ENCODE measurements at places on chromosomes 3 and 15. TPM values are rescaled to one million over a fixed set of nuclear protein-coding genes. Genes with fewer than 3 reads are reported as not detected.

The GOLGA8S gene
- 0.60 TPM for total RNA-seq

DNA sequence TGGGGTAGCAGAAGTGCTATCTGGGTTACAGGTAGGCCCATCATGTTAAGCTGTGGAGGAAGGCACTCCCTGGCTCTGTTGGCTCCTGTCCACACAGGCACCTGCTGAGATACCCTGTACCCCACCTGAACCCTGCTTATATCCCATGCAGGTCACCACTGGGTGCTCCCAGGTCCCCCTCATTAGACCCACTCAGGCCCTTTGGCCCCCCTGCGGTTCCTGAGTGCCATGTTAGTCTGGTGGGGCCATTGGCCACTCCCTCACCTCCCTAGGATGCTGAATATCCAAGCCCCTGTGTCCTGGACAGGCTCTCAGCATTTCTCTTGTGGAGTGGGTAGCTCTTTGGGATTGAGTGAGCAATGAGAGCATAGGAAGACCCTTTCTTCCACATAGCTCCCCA is 128.2 kb downstream of the EPHB1 start:
- no peak overlapping the region for H3K27ac ChIP-seq
- no peak overlapping the region for H3K4me3 ChIP-seq
- no peaks in the 10 kb centered on the region for H3K36me3 ChIP-seq

- no peaks in the 10 kb centered on the region for H3K4me1 ChIP-seq
- no peak overlapping the region for H3K27ac ChIP-seq
- no peak for DNase-seq
- H3K4me3 ChIP-seq = no peak overlapping the region
Measured at GRCh38 chr3:156264771-156265170, 144.4 kb downstream of the KCNAB1 start.

DNA sequence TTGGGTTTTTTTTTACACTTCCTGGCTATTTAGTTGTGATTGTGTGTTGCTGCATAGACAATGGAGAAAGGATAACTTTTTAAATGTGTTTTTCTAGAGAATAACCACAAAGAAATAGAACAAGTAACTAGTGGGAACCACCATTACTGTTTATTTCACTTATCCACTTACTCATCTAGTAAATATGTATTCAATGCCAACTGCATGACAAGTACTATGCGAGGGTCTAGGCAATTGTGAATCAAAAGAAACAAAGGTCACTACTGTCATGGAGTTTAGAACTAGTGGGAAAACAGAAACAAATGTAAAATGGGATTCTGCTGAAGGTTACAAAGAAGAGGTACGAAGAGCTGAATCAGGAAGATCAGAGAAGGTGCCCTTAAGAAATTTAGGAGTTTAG is 600.9 kb upstream of the ROBO2 start:
- no peaks in the 10 kb centered on the region for H3K4me1 ChIP-seq
- no peaks in the 10 kb centered on the region for H3K36me3 ChIP-seq
- no peak overlapping the region for H3K4me3 ChIP-seq
- no peaks in the 10 kb centered on the region for H3K27me3 ChIP-seq
- no peak for DNase-seq

DNA sequence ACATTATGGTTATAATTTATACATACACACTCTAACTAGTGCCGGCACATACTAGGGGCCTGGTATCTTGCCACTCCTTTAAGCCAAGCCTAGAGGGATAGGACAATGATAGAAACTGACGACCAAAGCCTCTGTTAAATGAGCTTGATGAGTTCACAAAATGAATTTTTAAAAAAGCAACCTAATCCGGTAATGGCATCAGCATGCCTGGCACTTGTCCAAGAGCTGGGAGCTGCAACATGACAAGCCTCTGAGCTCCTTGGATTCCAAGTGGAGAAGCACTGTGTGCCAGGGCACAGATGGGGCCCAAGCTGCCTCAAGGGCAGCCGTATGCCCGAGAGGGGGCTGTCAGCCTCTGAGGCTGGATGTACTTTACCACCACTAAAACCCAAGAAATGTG is 9.7 kb downstream of the ETV5 start:
- peaks cover 28% of the 10 kb centered on the region for H3K4me1 ChIP-seq
- no peak overlapping the region for H3K27ac ChIP-seq
- peak; percentile 63 for DNase-seq
- H3K27me3 ChIP-seq = no peaks in the 10 kb centered on the region
- no peaks in the 10 kb centered on the region for H3K36me3 ChIP-seq

GRCh38 chr15:57785959-57786358 is 79.4 kb downstream of the POLR2M start:
- no peak overlapping the region for H3K4me3 ChIP-seq
- DNase-seq = no peak
- no peaks in the 10 kb centered on the region for H3K36me3 ChIP-seq

GRCh38 chr3:127706785-127707351 is 34.1 kb downstream of the ABTB1 start:
- H3K4me3 ChIP-seq = no peak overlapping the region
- no peaks in the 10 kb centered on the region for H3K36me3 ChIP-seq
- no peak overlapping the region for H3K27ac ChIP-seq
- no peaks in the 10 kb centered on the region for H3K27me3 ChIP-seq
- H3K4me1 ChIP-seq = no peaks in the 10 kb centered on the region

DNA sequence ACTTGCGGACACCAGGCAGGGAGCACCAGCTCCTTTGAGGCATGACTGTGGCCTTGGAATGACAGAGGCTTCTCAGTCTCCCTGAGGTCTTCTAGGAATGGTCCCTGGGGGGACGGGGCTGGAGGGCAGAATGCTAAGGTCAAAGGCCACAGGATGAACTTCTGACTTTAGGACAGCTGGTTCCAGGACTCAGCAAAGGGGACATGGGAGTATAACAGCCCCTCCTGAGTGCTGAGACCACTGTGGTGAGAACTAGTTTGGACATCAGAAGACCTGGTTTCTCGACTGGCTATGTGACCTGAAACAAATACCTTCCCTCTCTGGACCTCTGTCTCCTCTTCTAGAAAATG is 17.8 kb downstream of the ITGA11 start:
- no peaks in the 10 kb centered on the region for H3K27me3 ChIP-seq
- H3K4me3 ChIP-seq = no peak overlapping the region
- no peak overlapping the region for H3K27ac ChIP-seq
- H3K4me1 ChIP-seq = no peaks in the 10 kb centered on the region
- DNase-seq = peak; percentile 11

The ADGRG7 gene
- not detected for total RNA-seq

DNA sequence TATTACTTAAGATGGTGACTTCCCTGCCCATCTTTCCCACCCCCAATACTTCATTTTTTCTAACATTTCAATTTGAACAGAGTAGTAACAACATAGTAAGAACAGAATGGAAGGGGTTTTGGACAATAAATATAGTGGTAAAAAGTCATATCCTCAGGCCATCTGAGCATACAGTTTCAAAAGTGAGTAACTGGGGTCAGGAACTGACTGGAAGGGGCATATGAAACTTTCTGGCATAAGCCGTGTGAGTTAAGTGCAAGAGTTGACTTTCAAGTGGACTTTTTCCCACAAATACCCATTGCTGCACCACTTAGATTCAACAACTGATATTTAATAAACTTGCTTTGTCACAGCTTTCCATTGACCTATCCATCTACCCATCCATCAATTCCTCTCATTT is 153.5 kb upstream of the IL12A start:
- no peak for DNase-seq
- H3K36me3 ChIP-seq = no peaks in the 10 kb centered on the region
- H3K27me3 ChIP-seq = no peaks in the 10 kb centered on the region
- H3K4me3 ChIP-seq = no peak overlapping the region
- no peaks in the 10 kb centered on the region for H3K4me1 ChIP-seq

- H3K27me3 ChIP-seq = no peaks in the 10 kb centered on the region
- H3K4me1 ChIP-seq = no peaks in the 10 kb centered on the region
- DNase-seq = no peak
- H3K4me3 ChIP-seq = no peak overlapping the region
- H3K36me3 ChIP-seq = no peaks in the 10 kb centered on the region
- H3K27ac ChIP-seq = no peak overlapping the region
Measured at GRCh38 chr3:45417930-45418847, 29.8 kb downstream of the LARS2 start.

The SLC38A3 gene
- 1.6 TPM for total RNA-seq

GRCh38 chr3:152190636-152191183 is 78.0 kb upstream of the MBNL1 start:
- no peak for DNase-seq
- H3K27me3 ChIP-seq = no peaks in the 10 kb centered on the region
- H3K4me3 ChIP-seq = no peak overlapping the region
- H3K36me3 ChIP-seq = no peaks in the 10 kb centered on the region

GRCh38 chr15:74892313-74892712 is 2.5 kb downstream of the MPI start:
- no peak overlapping the region for H3K27ac ChIP-seq
- no peaks in the 10 kb centered on the region for H3K27me3 ChIP-seq
- DNase-seq = no peak
- peaks cover 12% of the 10 kb centered on the region for H3K4me1 ChIP-seq

GRCh38 chr3:126351771-126352475 is 5.3 kb downstream of the KLF15 start:
- H3K36me3 ChIP-seq = peaks cover 45% of the 10 kb centered on the region
- H3K27ac ChIP-seq = no peak overlapping the region
- no peaks in the 10 kb centered on the region for H3K4me1 ChIP-seq
- no peaks in the 10 kb centered on the region for H3K27me3 ChIP-seq

The CCR9 gene
- 0.22 TPM for total RNA-seq

The NR2E3 gene
- total RNA-seq = 0.19 TPM

The C2CD4A gene
- total RNA-seq = 5.3 TPM

GRCh38 chr3:8482960-8483665 is 18.5 kb upstream of the LMCD1 start:
- peak overlapping the region; percentile 74 for H3K27ac ChIP-seq
- no peaks in the 10 kb centered on the region for H3K27me3 ChIP-seq
- H3K4me1 ChIP-seq = peaks cover 10% of the 10 kb centered on the region
- no peaks in the 10 kb centered on the region for H3K36me3 ChIP-seq
- no peak overlapping the region for H3K4me3 ChIP-seq
- DNase-seq = no peak

DNA sequence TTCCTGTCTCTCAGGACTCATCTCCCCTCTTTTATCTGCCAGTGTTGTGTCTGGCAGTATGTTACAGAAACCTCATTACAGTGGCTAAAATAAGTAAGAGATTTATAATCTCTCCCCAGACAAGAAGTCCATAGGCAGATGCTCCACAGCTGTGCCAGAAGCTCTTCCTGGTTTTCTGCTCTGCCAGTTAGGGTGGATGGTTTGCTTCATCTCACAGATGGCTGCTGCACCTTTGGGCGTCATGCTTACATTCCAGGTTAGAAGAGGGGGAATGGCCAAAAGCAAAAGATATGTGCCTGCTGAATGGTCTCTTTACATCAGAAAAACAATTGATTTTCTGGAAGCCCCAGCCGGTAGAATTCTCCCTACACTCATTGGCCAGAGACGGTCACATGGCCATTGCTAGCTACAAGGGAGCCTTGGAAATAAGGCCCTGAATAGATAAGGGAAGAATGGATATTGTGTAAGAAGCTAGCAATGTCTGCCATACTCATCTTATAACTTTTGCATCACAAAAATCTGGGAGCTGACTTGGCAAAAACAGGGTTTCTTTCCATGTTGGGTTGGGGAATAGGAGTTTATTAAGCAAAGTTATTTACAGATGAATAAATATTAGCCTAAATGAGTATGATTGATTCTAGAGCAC is 91.1 kb downstream of the PDCD6IP start:
- H3K27me3 ChIP-seq = no peaks in the 10 kb centered on the region
- no peaks in the 10 kb centered on the region for H3K36me3 ChIP-seq
- no peaks in the 10 kb centered on the region for H3K4me1 ChIP-seq
- DNase-seq = no peak

The TJP1 gene
- total RNA-seq = 121 TPM

GRCh38 chr3:124765197-124765840 is 35.1 kb downstream of the UMPS start:
- peaks cover 42% of the 10 kb centered on the region for H3K36me3 ChIP-seq
- H3K4me3 ChIP-seq = no peak overlapping the region
- H3K4me1 ChIP-seq = no peaks in the 10 kb centered on the region
- H3K27me3 ChIP-seq = no peaks in the 10 kb centered on the region
- H3K27ac ChIP-seq = no peak overlapping the region

DNA sequence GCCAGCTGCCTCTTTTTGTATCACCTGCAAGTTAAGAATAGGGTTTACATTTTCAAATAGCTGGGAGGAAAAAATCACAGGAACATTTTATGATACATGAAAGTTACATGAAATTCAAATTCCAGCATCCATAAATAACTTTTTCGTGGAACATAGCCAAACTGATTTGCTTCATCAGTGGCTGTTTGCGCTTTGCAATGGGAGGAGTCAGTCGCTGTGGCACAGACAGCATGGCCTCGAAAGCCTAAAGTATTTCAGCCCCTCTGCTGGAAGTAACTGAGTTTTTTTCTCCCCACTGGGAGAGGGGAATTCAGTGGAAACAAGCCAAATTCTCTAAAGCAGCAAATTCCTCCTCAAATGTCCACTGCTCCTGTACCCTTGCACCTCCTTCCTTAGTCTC is 271.9 kb downstream of the SUCLG2 start:
- no peak overlapping the region for H3K4me3 ChIP-seq
- H3K27me3 ChIP-seq = no peaks in the 10 kb centered on the region
- H3K27ac ChIP-seq = no peak overlapping the region
- no peaks in the 10 kb centered on the region for H3K36me3 ChIP-seq

- no peak for DNase-seq
- H3K36me3 ChIP-seq = no peaks in the 10 kb centered on the region
- no peak overlapping the region for H3K27ac ChIP-seq
- no peaks in the 10 kb centered on the region for H3K4me1 ChIP-seq
- H3K4me3 ChIP-seq = no peak overlapping the region
- H3K27me3 ChIP-seq = no peaks in the 10 kb centered on the region
Measured at GRCh38 chr3:158977497-158977896, 175.6 kb downstream of the MFSD1 start.

The C15orf62 gene
- total RNA-seq = 1.4 TPM

The LIPH gene
- total RNA-seq = 14.7 TPM

DNA sequence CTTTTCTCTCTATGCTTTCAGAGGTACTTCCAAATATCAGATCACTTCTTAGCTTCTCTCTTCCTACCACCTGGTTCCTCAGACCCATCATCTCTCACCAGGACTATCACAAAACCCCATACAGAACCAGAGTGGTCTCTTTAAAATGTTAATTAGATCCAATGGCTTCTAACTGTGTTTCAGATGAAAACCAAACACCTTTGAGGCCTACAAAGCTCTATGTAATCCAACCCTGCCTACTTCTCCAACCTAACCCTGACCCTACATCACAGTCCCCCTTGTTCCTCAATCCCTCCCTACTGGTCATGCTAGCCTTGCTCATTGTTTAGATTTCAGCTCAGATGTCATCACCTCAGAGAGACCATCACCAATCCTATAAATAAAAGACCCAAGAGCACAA is 34.8 kb downstream of the SUMF1 start:
- H3K27me3 ChIP-seq = no peaks in the 10 kb centered on the region
- H3K4me1 ChIP-seq = peaks cover 2% of the 10 kb centered on the region
- H3K36me3 ChIP-seq = no peaks in the 10 kb centered on the region
- no peak for DNase-seq
- no peak overlapping the region for H3K27ac ChIP-seq
- no peak overlapping the region for H3K4me3 ChIP-seq

The SLC9C1 gene
- 1.2 TPM for total RNA-seq

The CCR3 gene
- not detected for total RNA-seq

- no peaks in the 10 kb centered on the region for H3K27me3 ChIP-seq
- H3K4me3 ChIP-seq = peak overlapping the region; percentile 89
- peaks cover 32% of the 10 kb centered on the region for H3K4me1 ChIP-seq
- DNase-seq = peak; percentile 90
- peaks cover 2% of the 10 kb centered on the region for H3K36me3 ChIP-seq
Measured at GRCh38 chr3:49173116-49173791, 1.9 kb downstream of the KLHDC8B start.

The ZNF774 gene
- total RNA-seq = 3.1 TPM

The TM6SF1 gene
- total RNA-seq = 10.4 TPM

The SPRED1 gene
- 36.2 TPM for total RNA-seq

Data from kidney (tissue), 22 donors.